ENCODE measurements at places on chromosomes 16 and 17. TPM values are rescaled to one million over a fixed set of nuclear protein-coding genes. Genes with fewer than 3 reads are reported as not detected.

GRCh38 chr17:77873500-77874302 is 84.8 kb upstream of the TNRC6C start:
- DNase-seq = no peak

GRCh38 chr16:81765969-81766368 is 13.1 kb upstream of the PLCG2 start:
- DNase-seq = no peak

DNA sequence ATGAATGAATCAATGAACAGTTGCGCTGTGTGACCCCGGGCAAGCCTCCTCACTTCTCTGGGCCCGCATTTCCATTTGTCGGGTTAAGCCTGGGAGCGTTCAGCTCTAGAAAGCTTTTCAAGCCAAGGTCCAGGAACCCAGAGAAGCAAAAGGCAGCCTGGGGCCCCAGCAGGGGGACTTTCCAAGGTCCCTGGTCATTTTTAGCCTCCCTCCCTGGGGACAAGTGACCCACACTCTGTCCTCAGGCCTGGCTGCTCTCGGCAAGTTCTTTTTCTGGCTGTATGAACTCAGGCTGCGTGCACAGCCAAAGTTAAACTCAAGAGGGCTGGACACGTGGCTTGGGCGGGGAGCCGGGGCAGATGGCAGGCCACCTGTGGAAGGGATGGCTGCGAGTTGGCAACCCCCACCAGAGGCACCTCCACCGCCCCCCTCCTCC is 41.4 kb upstream of the CIBAR2 start:
- DNase-seq = no peak

ZNF597 gene
- 2.3 TPM for total RNA-seq

STAT5B gene
- total RNA-seq = 61.7 TPM

PYDC1 gene
- total RNA-seq = not detected

PCTP gene
- 18.8 TPM for total RNA-seq

CCL5 gene
- total RNA-seq = 14.9 TPM

ZNF750 gene
- total RNA-seq = not detected
